ENCODE measurements at places on chromosomes 7 and 10.

- DNase-seq = no peak
Measured at GRCh38 chr10:75487755-75488125, 56.3 kb downstream of the LRMDA start.

DNA sequence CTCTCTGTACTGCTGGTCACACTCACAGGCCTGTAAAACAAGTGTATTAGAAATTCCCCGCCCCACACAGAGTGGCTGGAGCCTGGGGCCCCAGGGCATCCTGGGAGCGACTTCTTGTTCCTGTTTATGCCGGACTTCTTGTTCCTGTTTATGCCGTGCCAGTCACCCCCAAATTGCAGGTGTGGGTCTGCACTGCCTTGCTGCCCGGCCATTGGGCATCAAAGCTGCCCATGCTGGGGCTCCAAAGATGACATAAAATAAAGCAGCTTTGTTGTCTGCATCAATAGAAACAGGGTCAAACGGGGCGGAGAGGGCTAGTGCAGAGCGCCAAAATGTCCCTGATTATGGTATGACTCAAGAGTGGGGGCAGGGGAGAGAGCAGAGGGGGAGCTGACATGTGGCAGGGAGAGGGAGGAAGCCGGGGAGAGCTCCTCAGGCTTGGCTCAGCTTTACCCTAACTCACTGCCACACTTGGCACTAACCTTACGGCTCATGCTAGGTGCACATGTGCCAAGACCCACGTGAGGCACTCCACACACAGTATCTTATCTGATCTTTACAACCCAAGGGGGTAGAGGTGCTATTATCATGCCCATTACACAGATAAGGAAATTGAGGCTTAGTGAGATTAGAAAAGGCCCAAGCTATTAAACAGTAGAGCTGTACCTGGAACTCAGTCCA lies 98.4 kb downstream of the PIP4K2A start:
- no peak for DNase-seq

GRCh38 chr10:114720685-114721278 lies 62.7 kb upstream of the ABLIM1 start:
- DNase-seq = no peak

DNA sequence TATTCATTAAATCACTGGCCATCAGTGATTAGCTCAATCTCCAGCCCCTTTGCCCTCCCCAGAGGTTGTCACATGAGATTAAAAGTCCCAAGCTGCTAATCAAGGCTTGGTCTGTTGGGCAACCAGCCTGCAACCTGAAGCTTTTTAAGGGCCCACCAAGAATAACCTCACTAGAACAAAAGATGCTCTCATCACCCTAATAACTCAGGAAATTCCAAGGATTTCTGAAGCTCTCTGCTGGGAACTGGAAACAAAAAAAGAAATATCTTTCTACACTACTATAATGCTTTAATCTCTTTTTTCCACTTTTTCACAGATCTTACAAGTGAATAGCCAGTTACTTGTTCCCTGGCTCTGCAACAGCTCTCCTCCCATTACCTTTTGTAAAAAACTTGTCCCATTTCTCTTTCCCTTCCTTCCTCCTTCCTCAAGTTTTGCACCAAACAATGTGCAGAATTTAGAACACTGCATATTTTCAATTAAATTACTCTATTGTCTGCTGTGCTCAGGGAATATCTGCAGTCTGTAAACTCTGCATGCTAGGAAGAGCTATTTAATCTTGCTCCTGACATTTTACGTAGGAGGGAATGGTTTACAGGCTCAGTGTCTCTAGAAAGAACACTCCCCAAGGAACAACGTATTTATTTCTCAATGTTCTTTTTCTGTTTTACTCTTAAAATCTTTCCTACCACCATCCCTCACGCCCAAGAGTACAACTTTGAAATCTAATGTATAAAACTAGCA lies 169.1 kb downstream of the IMMP2L start:
- DNase-seq = no peak

DNA sequence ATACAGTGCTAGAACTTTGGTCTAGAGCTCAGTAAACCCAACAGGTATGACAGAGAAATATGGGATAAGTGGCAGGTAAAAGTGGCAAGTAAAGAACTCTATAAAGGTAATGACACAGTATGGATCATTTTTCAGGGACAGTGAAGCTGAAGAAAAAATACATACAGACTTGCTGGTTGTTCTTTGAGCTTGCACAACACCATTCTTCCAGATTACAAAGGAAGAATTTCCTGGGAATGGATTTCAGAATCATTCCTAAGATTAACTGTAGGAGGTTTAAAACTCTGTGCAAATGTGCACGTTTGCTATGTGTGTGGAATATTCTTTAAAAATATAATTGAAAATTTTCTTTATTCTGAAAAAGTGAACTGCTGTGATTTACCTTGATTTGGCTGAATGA lies 36.0 kb downstream of the PHF14 start:
- DNase-seq = no peak

- peak; percentile 55 for DNase-seq
Measured at GRCh38 chr10:103781329-103782061, 73.9 kb downstream of the SH3PXD2A start.

- no peak for DNase-seq
Measured at GRCh38 chr10:29479081-29479925, 155.5 kb downstream of the SVIL start.

DNA sequence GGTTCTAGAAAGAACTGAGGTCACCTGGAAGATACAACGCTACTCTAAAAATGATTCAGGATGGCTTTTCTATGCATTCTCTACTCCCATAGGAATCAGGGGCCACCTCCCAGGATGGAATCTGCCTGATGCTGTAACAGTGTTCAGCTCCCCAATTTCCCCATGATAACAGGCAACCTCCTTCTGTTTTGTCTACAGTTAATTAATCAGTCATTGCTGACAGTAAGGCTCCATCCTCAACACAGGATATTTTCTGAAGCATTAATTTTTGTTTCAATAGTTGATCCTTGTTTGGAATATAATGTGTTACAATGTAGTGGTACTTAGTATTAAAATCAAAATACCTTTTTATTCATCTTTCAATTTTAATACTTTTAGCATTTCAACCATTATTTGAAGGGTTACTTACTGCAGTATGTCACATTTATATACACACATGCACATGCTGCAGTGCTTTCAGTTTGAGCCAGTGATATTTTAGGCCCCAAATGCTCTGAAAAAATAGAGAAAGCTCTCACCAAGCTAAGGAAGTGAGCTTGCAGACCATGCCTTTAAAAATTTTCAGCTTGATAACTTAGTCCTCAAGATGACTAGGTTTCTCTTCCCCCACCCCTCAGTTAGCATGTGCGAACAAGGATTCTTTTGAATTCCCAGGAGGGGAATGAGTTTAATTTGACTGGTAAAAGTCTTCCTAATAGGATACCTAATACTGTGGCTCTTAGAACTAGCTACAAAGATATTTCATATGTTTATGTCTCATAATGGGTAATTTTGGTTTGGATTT lies 592 bp upstream of the PIK3CG start:
- no peak for DNase-seq

- no peak for DNase-seq
Measured at GRCh38 chr7:25559581-25560367, 331.5 kb upstream of the NPVF start.

GRCh38 chr7:99624484-99624883 lies 7.7 kb downstream of the ZSCAN25 start:
- no peak for DNase-seq

DNA sequence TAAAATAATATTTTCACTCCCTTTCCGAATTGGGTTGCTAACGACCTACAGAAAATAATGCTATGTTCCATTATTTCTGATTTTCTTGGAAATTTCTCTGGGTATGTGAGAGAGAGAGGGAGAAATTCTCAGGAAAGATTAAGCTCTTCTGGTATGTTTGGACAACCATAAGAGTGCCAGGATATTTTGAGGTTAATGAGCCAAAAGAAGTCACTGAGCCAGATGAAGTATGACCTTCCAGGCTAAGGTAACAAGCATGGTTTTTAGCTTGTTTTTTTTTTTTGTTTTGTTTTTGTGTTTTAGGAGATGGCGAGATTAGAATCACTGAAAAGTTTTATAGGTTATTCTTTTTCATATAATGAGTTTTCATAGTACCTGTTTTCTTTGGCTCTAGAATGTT lies 171.0 kb upstream of the FOXP2 start:
- DNase-seq = no peak

DNA sequence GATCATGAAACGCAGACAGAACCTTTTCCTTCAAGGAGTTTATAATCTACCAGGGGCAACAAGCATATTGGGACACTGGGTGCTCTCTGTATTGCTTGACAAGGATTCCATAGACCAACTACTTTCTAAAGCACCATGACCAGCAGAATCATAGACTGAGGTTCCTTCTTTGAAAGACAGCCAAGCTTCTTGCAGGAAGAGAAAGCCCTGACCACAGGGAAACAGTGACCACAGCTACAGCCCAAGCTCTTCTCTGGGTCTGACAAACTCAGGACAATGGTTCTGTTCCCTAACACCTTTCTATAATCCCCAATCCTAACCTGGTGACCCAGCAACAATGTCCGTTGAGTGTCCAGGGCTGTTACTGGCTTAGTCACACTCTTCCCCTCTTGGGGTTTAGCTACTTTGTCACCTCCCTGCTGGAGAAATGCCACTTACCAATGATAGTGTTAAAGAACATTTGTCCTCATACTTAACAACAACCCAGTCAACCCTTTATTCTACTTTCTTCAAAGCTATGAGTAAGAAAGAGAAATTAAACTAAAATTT lies 155.7 kb downstream of the JAZF1 start:
- DNase-seq = no peak

- no peak for DNase-seq
Measured at GRCh38 chr10:102670065-102670670, 25.9 kb downstream of the TRIM8 start.

DNA sequence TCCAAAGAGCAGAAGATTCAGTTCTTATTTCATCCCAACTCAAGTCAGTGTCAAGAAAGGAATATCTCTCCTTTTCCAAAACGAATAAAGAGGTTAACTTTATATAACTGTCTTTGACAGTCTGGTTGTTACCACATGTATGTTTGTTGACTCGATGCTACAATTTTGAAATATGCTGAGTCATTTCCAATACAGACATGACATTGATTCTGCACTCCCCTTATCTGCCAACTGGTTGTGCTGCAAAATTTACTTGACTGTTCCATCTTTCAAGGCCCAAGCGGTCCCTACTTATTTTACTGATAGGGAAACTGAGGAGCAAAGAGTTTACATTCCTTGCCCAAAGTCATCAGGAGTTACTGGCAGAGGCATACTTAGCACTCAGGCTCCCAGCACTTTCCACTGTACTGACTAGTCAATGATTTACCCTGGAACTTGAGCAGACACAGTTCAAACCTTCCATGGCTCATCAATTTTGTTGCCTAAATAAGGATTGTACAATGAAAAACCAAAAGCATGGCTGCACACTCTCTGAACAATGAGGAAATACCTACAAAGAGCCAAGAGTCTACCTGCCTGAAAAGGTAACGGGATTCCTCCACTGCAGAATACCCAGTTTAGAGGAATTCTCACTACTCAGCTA lies 52.8 kb downstream of the ABLIM1 start:
- DNase-seq = no peak

DNA sequence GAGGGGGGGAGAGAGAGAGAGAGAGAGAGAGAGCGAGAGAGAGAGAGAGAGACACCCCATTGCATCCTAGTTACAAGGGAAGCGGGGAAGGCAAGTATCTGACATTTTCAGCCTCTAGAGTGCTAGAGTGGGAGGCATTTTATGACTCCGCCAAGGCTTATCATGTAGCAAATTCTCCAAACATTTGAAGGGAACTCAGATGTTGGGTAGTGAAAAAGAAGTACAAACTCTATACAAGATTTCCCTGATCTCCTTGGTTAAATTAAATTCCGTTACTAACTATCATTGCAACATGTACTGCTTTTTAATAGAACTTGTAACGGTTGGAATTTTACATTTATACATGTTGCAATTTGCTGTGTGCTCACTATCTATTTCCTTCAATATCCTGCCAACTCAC lies 83.4 kb upstream of the FAM3C start:
- DNase-seq = no peak

DNA sequence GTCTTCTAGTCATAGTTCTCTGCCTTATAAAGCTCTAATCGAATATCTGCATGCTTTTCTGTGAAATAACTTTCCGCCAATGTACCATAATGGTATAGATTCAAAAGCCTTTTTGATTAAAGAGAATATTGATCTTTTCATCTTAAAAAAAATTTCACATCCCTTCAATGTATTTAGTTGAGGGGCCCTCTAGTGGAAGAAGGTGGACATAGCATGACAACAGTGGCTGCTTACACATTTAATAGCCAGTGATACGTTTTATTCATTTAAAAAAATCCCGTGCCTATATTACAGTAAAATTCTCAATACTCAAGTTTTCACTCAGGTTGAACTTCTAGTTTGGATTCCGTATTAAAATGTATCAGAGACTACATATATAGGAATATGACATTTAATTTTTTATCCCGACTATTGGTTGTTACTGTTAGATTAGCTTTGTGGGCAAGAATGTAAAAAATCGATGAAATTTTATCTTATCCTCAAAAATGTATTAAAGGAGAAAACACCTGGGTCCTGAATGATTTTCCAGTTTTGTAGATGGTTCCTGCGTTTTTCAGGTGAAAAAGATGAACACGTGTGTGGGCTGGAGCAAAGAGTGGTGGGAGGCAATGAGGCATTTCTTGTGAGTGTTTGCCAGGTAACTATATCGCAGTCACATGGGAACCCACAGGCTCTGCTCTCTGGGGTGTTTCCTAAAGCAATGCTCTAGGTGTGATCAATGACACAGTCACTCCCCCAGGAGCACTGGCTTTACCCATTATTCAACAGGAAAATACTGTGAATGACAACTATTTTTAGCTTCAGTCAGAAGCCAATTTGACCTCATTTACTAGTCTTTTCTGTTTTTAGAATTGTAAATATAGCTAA lies 24.1 kb upstream of the PNLIP start:
- peak; percentile 9 for DNase-seq

- no peak for DNase-seq
Measured at GRCh38 chr10:72542396-72542815, 83.5 kb downstream of the MICU1 start.

- DNase-seq = no peak
Measured at GRCh38 chr10:1788401-1788800, 51.1 kb upstream of the ADARB2 start.

GRCh38 chr10:47133871-47134570 lies 166.0 kb upstream of the GDF10 start:
- no peak for DNase-seq

DNA sequence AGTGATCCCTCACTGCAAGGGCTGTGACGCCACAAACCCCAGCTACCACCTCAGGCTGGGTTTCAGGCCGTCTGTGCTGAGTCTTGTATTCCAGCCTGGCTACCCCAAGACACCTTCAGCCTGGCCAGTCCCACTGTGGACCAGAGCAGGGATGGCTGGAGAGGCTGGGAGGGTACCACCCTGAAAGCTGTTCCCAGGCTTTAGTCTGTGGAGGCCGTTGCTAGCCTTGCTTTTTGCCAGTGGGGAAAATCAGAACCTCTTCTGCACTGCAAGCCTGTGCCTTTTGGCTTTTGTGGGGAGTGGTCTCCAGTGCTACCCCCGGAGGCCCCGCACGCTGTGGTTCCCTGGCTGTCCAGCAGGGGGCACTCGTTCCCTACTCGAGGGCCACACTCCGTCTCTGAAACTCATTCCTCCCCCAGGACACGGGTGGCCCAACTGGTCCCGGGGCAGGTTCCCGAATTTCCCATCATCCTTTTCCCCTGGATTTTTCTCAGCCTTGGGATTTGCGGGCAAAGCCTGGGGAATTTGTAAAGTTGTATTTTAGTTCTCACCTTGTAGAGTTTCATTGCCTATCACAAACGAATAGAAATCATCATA lies 128.4 kb upstream of the BTBD16 start:
- peak; percentile 55 for DNase-seq
